Naive thymus-derived CD8-positive, alpha-beta T cell (primary cell): ENCODE measurements at places on chromosomes 12 and 14.

- no peak for DNase-seq
Observed at GRCh38 chr12:56679883-56680575, 8.1 kb downstream of the PTGES3 start.

- DNase-seq: no peak
Observed at GRCh38 chr14:50524060-50524459, 8.3 kb downstream of the MAP4K5 start.

DNA sequence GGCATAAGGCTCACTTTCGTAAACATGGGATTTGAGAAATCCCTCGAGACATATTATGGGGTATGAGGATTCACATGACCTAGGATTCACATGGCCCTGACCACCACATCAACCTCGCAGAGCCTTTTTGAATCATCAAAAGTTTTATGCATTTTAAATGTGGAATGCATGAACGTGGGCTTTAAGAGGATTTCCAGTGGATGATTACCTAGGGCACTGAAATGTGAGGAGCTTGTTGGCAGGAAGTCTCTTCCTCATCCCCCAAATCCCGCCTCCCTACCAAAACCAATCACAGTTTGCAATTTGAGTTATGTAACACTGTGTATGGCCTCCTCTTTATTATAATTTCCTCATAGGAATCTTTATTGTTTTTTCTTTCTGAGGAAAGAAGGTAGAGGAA lies 659.6 kb upstream of the TBX3 start:
- no peak for DNase-seq

- DNase-seq: no peak
Observed at GRCh38 chr12:41334390-41334789, 146.3 kb downstream of the PDZRN4 start.

GRCh38 chr14:69038455-69039287 lies 59.6 kb upstream of the ACTN1 start:
- no peak for DNase-seq

DNA sequence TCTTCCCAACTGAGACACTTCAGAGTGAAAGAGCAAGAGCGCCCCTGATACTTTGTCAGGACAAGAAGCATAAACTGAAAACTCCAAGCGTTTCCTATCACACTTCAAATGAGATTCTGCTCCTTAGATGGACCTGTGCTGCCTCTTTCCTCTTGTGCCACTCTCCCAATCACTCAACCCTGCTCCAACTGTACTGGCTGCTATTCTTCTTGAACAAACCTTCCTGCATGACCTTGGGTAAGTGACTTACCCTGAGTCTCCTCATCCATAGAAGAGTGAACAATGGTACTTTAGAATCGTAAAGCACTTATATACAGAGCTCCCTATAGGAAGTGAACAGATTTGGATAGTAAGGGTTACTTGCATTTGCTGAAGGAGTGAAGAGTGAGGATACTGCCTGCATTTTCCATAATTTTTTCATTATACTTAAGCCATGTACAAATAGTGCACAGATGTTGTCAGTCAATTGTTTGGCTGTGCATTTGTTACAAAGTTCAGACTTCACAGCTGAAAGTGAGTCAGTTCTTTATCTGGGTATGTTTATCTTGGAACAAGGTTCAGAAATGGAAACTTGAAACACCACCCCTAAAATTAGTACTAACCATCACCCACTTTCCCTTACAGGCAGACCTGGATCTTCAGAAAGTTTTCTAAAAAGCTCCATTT lies 10.8 kb downstream of the MTERF2 start:
- DNase-seq: no peak

GRCh38 chr14:87996291-87996592 lies 3.3 kb upstream of the GALC start:
- no peak for DNase-seq

- DNase-seq: no peak
Observed at GRCh38 chr14:53494587-53494986, 341.5 kb upstream of the DDHD1 start.

DNA sequence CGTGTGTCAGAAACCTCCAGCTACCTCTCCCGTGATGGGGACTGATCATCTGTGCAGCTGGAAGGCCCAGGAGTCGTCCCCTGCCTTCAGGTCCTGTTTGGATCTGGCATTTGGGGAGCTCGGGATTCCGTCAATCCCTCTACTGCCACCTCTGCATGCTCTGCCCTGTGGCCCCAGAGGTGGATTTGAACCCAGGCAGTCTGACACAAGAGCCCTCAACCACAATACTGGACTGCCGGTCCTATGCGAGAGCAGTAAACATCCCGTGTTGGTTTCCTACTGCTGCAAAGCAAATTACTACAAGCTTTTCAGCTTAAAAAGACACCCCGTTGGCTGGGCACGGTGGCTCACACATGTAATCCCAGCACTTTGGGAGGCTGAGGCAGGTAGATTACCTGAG lies 121.9 kb upstream of the FKBP4 start:
- DNase-seq: no peak
